Right renal pelvis (tissue), 4 donors: ENCODE measurements at places on chromosomes 11 and 22. TPM values are rescaled to one million over a fixed set of nuclear protein-coding genes. Genes with fewer than 3 reads are reported as not detected.

LMO2 gene
- polyA plus RNA-seq = 35.0 TPM

MIOX gene
- 3.2 TPM for polyA plus RNA-seq

GRM5 gene
- polyA plus RNA-seq = 0.17 TPM

C11orf42 gene
- 1.2 TPM for polyA plus RNA-seq

SLC25A18 gene
- 1.2 TPM for polyA plus RNA-seq

TSPAN18 gene
- polyA plus RNA-seq = 56.7 TPM

P2RY6 gene
- polyA plus RNA-seq = 1.3 TPM

LRRN4CL gene
- 0.94 TPM for polyA plus RNA-seq

KRTAP5-6 gene
- 0.14 TPM for polyA plus RNA-seq

SUSD2 gene
- polyA plus RNA-seq = 10.7 TPM

ACR gene
- 0.48 TPM for polyA plus RNA-seq

KCNJ1 gene
- 119 TPM for polyA plus RNA-seq

DNA sequence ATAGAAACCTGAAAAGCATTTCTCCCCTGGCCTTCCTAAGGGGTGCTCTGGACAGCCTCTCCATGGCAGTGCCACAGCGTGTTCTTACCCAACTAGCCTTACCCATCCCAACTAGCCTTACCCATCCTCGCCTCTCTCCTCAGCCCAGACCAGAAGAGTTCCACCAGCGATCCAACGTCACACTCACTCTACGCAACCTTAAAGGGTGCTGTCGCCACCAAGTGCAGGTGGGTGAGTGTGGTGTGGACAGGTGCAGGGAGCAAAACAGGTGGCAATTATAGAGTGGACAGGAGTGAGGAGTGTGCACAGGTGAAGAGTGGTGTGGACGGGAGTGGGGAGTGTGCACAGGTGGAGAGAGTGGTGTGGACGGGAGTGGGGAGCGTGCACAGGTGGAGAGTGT, 17.8 kb downstream of the TMEM121B start:
- DNase-seq = no peak

- DNase-seq = no peak
Observed at GRCh38 chr11:6027501-6027900, 3.1 kb downstream of the OR56A1 start.

GRCh38 chr22:20523086-20523983, 15.9 kb downstream of the MED15 start:
- no peak for DNase-seq

DNA sequence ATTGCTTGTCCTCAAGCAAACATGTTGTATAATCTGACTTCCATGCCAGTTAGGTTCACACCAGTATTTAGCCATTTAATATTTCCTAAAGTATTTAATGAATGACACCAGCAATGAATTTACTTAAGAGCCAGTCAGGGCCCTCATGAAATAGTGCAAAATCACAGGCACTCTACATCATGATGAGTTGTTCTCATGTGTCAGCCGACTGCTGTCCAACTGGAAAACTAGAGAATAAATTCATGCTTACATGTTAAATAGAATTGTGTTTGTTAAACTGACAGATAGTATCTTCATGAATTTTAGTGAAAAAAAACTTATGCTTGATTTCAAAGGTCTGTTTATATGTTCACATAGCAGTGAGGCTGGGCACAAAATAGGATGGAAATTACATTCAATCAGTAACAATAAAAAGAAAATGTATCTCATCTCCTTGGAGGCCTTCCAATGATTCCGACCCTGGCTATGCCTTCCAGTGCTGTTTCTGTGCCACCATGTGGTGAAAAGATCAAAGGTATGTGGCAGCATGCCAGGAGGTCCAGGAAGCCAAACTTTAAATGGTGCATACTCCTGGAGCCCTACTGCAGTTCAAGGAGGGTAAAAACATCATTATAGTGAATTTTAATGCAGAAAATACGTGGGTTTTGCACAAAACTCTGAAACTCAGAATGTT, 45.2 kb downstream of the CTSC start:
- no peak for DNase-seq

DNA sequence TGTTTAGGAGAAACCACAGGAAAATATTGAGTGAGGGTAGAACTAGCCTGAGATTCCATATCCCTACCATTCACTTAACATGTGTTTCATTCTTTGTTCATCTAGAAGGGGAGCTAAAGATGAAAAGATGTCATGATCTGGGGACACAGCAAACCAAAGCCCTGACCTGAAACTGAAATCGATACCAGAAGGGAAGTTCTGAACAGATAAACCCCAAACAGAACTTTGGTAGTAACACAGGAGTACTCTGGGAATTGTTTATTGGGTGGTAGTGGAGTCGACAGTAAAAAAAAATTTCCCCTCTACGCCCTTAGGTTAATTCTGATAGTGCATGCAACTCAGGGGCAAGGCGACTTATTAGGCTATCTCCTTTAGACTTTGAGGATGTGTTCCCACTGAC, 27.2 kb downstream of the OR2AT4 start:
- DNase-seq = no peak

DNA sequence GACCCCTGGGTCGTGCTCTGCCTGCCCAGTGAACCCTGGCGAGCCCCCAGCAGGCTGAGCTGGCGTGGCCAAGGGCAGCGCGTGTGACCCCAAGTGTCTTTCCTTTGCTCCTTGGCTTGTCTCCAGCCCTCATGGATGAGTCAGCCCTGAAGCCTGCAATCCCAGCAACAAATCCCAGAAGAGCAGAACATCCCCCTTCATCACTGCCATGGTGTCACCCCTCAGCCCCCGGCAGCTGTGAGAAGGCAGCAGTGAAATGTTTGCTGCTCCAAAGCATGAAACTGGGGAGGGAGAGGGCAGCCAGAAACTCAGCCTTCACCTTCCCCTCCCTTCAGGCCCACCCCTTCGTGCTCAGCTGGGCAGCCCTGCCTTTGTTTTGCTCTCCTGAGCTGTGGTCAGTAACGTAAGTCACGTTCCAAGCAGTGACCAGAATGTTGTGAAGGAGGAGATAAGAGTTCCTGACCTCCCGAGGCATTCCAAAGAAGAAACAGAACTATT, 29.8 kb downstream of the ADAMTS15 start:
- no peak for DNase-seq

- DNase-seq = no peak
Observed at GRCh38 chr11:57638811-57639320, 10.8 kb downstream of the YPEL4 start.

- DNase-seq = no peak
Observed at GRCh38 chr11:60914633-60915247, 782 bp downstream of the TMEM109 start.

- no peak for DNase-seq
Observed at GRCh38 chr22:43262990-43263644, 76.2 kb upstream of the TTLL12 start.

DNA sequence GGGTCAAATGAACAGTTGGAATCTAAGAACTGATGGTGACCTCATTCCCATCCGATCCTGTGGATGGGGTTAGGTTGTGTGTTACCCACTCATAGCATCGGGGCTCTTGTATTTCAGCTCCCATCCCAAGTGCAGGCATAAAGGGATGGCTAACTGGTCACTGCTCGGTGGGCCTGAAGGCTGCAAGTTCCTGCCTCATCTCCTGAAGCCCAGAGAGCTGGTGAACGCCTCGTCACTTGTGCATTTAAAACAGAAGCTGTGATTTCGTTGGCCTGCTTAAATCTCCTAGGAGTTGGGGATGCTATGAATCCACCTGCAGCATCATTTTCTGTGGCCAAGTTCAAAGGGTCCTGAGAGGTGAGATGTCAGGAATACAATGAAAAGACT, 477.0 kb downstream of the TBC1D22A start:
- no peak for DNase-seq

GRCh38 chr22:44622147-44622427, 79.9 kb upstream of the PRR5 start:
- DNase-seq = no peak

DNA sequence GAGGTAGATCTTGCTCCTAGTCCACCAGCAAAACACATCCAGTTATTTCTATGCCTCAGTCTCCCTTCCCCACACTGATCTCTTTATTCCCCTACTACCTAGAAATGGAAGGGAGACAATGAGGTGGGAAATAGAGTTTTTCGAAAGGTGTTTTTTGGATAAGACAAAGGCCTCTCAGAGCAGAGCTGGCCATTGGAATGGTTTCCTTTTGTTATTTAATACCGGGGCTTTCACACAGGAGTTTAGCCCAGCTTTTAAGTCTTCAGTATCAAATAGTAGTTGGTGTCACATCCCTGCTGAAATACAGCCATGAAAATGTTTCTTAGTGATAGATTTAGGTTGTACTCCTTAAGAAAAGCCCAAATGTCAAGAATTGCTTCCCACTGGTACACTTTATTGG, 65.4 kb upstream of the B3GAT1 start:
- DNase-seq = no peak

- DNase-seq = no peak
Observed at GRCh38 chr22:43158778-43159483, 7.6 kb downstream of the TSPO start.

DNA sequence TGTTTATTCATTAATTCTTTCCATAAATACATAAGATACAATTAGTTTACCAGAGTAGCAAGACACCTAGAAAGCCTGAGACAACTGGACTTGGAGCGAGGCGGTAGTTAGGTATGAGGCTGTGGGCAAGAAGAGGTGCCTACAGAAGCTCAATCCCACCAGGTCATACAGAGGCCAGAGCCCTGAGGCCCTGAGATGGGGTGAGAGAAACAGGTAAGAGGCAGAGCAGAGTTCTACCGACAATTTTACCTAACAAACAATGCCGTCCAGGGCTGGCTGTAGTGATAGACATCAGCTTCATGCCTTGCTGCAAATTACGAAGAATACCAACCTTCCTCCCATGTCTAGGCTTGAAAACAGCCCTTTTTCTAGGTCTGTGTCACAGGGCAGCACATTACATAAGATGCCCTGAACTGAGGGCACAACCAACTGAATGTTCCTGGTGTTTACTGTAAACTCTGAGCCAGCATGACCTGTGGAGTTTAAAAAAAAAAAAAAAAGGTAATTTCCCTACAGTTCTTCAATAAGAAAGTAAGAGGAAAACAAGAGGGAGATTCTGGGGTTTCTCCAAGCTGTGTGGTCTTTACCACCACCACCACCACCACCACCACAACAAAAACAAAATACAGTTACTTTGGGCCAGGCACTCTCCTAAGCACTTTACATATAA, 105.8 kb downstream of the GAB2 start:
- DNase-seq = no peak

- no peak for DNase-seq
Observed at GRCh38 chr11:76793391-76794291, 10.5 kb downstream of the TSKU start.

- DNase-seq = no peak
Observed at GRCh38 chr11:116687458-116688201, 85.2 kb downstream of the BUD13 start.

- DNase-seq = peak; percentile 44
Observed at GRCh38 chr11:24496736-24497725, at the start of gene LUZP2. Gene LUZP2 (plus strand): TSS chr11:24497053.

- no peak for DNase-seq
Observed at GRCh38 chr11:62842171-62842741, 2.9 kb upstream of the WDR74 start.

DNA sequence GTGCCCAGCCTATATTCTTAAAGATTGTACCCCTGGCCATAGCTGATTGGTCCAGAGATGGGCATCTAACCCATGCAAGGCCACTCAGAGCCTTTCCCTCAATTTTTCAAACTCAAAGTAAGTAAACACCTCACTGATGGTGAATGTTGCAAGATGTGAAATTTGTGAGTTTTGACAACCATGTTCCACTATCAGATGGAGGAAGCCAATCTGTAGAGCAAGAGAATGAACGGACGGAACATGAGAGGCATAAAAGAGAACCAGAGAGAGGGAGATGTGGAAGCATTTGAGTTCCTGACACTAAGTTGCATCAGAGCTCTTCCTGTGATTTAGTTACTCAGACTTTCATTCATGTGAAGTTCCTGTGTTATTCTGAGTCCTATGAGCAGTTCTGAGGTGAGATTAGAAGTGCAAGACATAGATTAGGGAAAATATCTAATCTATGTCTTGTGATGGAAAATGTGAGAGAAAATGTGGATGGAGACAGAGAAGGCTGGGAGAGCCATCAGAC, 73.3 kb downstream of the PRSS23 start:
- no peak for DNase-seq

DNA sequence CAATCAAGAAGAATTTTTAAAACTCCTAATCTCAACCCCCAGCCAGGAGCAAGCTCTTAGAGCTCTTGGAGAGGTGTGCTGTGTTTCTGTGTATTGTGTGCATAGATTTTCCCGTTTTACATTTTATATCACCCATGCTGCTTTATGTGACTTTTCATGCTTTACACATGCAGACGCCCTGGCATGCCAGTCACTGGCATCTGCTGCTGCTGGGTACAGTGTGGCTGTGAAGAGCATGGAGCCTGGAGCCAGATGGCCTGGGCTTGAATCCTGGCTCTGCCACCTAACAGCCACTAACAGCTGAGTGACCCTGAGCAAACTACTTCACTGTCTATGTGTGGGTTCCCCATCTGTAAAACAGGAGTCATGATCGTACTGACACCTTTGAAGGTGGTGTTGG, 23.1 kb downstream of the POLR3H start:
- DNase-seq = no peak

- DNase-seq = no peak
Observed at GRCh38 chr11:44556735-44557409, 8.6 kb upstream of the CD82 start.

DNA sequence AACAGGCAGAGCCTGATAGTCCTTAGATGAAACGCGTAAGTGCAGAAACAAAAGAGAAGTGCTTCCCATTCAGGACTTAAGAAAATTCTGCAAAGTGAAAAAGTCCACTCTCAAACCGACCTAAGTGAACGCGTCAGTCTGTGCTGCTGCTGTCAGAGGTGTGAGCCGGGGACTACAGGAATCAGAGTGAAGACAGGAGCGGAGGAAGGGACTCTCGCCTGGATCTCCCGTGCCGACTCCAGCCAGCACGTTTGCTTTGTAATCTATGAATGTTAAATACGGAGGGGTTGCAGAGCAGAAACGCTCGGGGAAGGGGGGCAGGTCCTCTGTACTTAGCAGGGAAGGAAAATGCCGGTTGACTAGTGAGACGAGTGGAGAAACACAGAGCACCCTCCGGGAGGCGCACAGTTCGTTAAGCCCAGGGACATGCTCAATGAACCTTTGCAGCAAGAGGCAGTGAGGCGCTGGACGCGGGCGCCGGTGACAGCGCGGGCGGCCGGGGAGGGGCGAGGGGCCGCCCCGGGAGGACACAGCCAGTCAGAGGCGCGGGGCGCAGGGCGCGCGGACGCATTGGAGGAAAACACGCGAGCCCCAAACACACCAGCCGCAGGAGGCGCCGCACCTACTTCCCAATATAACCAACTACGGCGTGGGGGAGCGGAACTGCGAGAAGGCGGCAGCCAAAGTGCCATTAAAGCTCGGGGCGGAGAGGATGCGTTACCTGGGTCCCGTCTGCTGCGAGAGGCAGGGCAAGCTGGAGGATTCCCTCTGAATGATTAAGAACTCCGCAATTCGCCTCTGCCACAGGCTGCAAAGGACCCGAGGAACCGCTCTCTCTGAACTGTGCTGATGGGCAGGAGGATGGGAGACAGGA, at the start of gene CNTN5:
CNTN5 (plus strand) TSS at position 598 of the 874 bp plus-strand sequence.
- DNase-seq = peak; percentile 77
